Activated CD4-positive, alpha-beta memory T cell treated with anti-CD3 and anti-CD28 coated beads for 36 hours (primary cell): ENCODE measurements at places on chromosomes 7 and 10. TPM values are rescaled to one million over a fixed set of nuclear protein-coding genes. Genes with fewer than 3 reads are reported as not detected.

GRM3 gene
- not detected for total RNA-seq

USP54 gene
- total RNA-seq: 5.3 TPM

EN2 gene
- total RNA-seq: not detected

CYP2C9 gene
- 0.17 TPM for total RNA-seq

DNA sequence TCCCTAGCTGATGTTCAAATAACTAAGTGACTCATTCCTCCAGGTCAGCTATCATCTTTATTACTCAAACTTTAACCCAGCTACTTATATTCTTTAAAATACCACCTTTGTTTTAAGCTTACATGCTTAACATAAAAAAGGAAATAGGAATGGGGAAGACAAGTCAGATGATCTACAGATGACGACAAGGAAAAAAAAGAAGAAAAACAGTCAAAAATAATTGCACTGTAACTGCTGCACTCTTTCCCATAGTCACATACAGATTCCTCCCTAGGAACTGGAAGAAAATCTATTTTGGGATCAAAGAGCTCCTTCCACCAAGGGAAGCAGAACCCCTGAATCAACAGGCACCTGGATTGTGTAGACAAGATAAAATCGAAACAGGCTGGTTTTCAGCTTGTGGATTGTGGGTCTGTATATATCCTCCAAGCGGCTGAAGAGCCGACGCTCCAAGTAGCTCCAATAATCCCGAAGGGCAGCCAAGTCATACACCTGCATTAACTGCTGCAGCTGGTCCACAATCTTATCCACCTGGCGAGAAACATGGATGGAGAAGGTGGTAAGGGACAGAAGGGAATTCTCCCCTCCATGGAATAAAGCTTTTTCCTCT, 2.0 kb downstream of the WDR91 start:
- DNase-seq: no peak

DNA sequence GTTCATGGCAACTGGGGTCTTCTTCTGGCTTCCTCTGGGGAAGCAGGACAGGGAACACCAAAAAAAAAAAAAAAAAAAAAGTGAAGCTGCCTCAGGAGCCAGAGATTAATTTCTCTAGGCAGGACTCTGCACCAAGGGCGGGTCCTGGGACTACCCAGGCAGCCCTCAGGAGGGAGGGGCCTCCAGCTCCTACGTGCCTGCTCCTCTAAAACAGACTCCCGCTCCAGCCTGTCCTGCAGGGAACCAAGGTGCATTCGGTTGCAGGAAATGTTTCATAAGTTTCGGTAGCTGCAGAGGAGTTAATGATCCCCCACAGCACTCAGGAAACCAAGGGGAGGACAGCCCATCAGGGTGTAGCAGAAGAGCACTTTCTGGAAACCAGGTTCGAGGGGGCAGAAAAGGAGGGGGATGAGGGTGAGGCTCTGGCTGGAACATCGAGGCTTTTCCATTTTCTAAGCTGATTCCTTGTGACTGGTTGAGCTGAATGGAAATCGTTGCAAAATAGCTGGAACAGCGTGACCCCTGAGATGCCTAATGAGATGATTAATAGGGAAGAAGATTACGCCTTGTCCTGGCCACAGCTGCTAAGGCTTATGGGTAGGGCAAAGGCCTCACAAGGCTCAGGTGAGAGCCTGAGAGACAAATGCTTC, 84.2 kb downstream of the STRA8 start:
- no peak for DNase-seq

DNA sequence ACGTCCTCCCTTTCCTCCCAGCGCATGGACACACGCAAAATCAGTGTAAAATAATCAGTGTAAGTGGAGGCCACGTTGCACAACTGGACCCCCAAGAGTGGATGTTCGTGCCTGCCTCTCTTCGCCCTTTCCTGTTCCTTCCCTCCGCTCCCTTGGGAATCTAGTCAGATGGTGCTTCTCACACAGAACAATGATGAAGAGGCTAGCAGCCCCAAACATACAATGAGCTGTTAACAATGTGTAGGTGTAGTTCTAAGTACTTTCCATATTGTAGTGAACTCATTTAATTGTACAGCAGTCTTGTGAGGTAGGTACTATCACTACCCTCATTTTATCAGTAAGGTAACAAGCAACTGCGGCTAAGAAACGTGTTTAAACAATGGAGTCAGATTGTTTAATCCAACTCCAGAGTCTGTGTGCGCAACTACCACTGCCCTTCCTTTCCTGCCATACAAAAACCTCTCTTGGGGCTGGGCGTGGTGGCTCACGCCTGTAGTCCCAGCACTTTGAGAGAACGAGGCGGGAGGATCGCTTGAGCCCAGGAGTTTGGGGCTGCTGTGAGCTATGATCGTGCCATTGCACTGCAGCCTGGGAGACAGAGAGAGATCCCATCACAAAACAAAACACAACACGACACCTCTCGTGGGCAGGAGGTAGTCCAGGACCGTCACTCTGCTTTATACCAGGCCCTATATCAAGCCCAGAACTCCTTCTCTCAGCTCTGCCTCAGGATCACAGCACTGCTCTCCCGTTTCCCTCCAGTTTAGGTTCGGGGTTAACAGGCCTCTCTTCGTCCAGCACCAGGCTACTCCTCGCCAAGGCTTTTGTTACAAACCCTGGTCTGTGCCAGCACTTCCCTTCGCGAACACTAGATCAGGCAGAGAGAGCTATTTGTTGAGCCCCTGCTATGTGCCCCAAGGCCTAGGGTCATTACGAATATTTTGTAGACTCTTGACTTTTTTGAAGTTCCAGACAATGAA, 1.1 kb downstream of the FKBP9 start:
- DNase-seq: no peak

- DNase-seq: no peak
Measured at GRCh38 chr7:95737828-95738505, 34.4 kb upstream of the DYNC1I1 start.

DNA sequence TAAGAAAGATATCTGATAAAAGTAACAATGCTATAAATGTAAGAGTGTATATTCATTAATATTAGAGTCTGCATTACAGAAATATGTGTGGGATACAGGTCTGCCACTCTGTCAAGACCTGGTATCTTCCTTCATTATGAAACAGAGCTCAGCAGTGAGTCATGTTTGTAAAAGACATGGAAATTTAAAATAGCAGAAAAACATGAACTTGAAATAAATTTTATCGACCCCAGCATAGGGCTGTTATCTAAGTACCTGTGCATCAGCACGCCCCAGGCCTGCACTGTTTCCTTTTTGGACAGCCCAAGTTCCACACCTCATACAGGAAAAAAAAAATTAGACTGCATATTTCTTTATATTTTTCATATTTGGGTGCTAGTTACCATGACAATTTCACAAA, 58.0 kb upstream of the ZPBP start:
- DNase-seq: no peak

- no peak for DNase-seq
Measured at GRCh38 chr10:98408799-98409198, 6.2 kb downstream of the PYROXD2 start.

DNA sequence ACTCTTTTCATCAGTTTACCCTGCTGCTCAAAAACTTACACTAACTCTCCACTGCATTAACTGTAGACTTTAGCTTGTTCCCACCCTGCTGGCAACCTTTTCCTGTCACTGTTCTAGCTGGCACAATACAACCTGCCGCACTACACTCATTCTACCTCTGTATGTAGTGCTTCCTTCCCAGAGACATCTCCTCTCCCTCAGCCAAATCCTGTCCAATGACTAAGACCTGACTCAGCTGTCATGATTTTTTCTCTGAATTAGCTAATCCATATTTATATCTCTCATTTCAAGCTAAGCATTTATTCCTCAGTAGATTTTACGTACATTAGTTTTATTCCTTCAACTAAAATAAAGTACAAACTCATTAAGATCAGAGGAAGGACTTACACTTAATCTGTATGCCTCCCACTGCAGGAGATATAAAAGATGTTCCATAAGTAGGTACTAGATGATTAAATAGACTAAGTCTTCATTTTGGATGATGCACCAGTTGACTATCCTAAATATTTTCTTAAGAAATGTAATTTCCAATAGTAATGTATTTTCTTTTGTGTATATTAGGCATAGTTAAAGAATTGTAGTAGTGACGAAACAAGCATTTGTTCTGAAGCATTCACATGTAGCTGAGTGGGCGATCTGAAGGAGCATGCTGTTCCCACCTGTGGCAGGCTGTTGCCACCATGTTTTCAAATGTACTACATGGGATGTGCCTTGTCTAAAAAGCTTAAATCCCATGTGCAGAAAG, 189.1 kb downstream of the SKAP2 start:
- no peak for DNase-seq

DNA sequence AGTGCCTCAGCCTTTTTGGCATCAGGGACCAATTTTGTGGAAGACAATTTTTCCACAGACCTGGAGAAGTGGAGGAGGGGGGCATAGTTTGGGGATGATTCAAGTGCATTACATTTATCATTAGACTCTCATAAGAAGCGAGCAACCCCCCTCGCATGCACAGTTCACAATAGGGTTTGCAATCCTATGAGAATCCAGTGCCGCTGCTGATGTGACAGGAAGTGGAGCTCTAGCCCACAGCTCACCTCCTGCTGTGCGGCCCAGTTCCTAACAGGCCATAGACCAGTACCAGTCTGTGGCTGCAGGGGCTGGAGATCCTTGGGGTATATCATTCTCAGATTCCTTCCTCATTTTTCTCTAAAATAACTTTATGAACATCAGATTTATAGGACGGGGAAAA, 50.8 kb downstream of the ATAD1 start:
- no peak for DNase-seq

- DNase-seq: no peak
Measured at GRCh38 chr7:101608772-101609713, 20.1 kb downstream of the MYL10 start.

- no peak for DNase-seq
Measured at GRCh38 chr7:124713086-124713485, 52.5 kb downstream of the GPR37 start.

DNA sequence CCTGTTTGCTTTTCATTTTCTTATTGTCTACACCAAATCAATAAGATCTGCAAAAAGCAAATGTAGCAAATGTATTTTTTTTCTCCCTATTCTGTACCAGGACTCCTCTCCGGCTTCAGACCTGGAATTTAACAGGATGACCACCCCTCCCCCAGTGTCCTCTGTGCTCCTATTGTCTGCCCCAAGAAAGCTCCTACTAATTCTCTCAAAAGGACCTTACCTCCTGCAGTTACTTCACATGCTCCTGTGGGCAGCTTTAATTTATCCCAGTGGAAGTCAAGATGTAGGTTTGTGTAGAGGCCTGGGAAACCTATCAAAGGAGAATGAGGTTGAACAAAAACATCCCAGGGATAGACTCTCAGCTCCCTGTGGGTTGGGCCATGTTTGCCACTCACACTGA, 31.3 kb downstream of the PLXNA4 start:
- no peak for DNase-seq

GRCh38 chr10:99855479-99856071, 73.1 kb downstream of the ABCC2 start:
- no peak for DNase-seq

DNA sequence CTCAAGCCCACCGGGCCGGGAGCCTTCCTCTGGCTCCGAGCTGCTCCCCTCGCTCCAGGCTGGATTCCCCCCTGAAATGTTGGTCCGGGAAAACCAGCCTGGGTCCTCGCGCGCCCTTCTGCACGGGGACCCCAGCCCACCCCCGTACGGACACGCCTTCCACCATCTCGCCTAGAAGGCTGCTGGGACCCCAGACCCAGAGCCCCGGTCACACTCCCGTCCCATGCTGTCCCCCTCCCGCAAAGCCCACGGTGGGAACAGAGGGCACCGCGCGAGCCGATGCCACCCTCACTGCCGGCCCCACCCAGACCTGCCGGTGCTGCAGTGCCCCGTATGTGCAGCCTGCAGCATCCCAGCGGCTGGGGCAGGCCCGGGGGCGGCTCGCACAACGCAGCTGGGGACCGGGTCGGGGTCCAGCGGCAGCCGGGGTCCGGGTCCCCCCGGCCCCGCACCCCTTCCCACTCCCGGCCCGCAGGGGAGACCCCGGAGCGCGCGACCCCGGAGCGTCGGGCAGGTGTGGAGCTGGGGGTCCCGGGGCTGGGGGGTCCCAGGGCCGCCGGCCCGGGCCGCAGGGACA, 871 bp downstream of the SPOCK2 start:
- DNase-seq: peak; percentile 64

DNA sequence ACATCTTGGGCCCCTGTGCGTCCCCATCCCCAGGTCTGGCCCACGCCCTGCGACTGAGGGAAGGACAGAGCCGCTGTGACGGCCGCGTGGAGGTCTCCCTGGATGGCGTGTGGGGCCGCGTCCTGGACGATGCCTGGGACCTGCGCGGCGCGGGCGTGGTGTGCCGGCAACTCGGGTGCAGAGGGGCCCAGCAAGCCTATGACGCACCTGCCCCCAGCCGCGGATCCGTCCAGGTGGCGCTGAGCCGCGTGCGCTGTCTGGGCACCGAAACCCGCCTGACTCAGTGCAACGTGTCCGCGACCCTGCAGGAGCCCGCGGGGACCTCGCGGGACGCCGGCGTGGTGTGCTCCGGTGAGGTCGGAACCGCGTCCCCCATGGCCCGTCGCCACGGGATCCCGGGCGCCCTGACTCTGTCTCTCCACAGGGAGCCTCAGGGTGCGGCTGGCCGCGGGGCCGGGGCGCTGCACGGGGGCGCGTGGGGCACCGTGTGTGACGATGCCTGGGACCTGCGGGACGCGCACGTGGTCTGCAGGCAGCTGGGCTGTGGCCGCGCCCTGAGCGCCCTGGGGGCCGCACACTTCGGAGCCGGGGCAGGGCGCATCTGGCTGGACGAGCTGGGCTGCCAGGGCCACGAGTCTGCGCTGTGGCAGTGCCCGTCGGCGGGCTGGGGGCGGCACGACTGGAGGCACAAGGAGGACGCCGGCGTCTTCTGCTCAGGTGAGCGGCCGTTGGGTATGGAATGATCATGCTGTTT, 5.9 kb downstream of the SCART1 start:
- DNase-seq: no peak

DNA sequence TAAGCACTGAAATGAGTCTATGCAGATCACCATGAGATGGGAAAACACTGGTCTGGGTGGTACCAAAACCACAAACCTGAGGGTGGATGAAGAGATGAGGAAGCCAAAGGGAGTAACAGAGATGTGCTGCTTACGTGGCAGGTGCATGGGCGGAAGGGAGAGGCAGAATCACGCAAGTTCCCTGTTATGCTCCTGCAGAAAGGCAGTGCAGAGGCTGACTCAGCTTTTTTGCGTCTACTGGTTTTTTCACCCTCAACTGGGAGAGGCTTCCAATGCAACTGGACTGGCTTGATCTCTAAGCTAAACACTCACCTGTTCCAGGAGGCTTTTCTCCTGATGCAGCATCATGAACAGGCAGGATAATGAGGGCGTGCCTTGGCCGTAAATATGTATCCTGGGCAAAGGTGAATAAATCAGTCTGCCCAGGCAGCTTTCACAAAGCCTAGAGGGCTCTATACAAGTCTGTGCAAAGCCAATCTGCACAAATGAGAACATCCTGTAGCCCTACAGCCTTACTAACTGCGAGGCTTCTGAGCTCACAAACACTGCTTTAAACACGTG, 95.4 kb upstream of the AFAP1L2 start:
- DNase-seq: peak; percentile 92

- no peak for DNase-seq
Measured at GRCh38 chr7:3518546-3518945, 217.5 kb downstream of the SDK1 start.

GRCh38 chr10:44557596-44558191, 172.8 kb upstream of the CXCL12 start:
- no peak for DNase-seq

GRCh38 chr10:75297021-75297599, 61.4 kb upstream of the COMTD1 start:
- no peak for DNase-seq

GRCh38 chr10:78579995-78580394, 488.8 kb upstream of the ZMIZ1 start:
- DNase-seq: no peak

- DNase-seq: no peak
Measured at GRCh38 chr7:92720604-92721350, 115.6 kb downstream of the CDK6 start.
